ENCODE measurements at places on chromosomes 5 and 9. TPM values are rescaled to one million over a fixed set of nuclear protein-coding genes. Genes with fewer than 3 reads are reported as not detected.

Gene NUTM2G
- total RNA-seq, result not detected

Gene FBP1
- 1.4 TPM for total RNA-seq

Gene CD274
- total RNA-seq, result 242 TPM

Gene OR1K1
- not detected for total RNA-seq

Gene PCDHB8
- total RNA-seq, result not detected

Gene OBP2B
- not detected for total RNA-seq

Gene ASPN
- total RNA-seq, result not detected

Gene ANKRD20A1
- 2.0 TPM for total RNA-seq

Gene INSL4
- total RNA-seq, result not detected

Gene ZFP2
- total RNA-seq, result not detected

Gene N4BP3
- total RNA-seq, result 0.20 TPM

Gene LHX3
- not detected for total RNA-seq

Gene LOX
- total RNA-seq, result not detected

Gene CENPH
- 34.9 TPM for total RNA-seq

Gene C1QTNF2
- total RNA-seq, result not detected

Gene VCAN
- 0.42 TPM for total RNA-seq

Gene CCDC192
- not detected for total RNA-seq

Measured in natural killer cell treated with Interleukin-12 subunit alpha and Interleukin-12 subunit beta and Interleukin-15 and Interleukin-18, amount 100 ng/mL, for 72 hours (primary cell).